ENCODE measurements at places on chromosomes 11 and 22.

DNA sequence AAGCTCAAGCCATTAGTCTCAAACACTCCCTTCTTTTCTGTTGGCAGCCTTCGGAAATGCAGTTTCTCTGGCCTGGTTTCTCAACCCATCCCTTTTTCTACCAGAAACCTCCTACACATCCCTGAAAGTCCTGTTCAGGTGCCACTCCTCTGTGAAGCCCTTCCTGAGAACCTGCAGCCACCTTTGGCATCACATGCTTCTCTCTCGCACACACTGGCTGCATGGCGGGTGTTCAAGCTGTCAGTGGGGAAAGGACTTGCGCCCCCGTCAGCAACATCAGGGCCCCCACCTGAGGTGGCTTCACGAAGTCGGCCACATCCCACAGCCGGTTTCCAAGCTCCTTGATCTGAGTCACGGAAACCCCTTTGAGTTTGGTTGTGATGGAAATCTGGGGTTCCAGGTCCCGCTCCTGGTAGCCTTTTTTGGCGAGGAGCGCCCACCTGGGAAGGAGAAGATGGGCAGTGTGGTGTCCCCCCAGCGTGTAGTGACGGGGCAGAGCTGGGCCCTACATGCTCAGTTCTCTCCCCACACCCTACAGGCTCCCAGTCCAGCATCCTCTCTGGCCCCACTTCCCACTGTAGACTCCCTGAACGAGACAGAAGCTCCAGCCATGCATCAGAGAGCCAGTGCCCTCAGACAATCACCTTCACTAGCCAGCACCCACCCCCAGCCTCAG, 1.7 kb upstream of the LRRC74B start:
- DNase-seq = no peak

DNA sequence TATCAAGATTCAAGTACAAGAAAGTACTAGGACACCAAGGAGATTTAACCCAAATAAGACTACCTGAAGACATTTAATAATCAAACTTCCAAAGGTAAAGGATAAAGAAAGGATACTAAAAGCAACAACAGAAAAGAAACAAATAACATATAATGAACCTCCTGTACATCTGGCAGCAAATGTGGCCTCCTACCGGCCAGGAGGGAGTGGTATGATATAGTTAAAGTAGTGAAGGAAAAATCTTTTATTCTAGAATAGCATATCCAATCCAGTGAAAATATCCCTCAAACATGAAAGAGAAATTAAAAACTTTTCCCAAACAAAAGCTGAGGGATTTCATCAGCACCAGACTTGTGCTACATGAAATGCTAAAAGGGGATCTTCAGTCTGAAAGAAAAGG, 104.7 kb upstream of the GUCY1A2 start:
- DNase-seq = no peak

- no peak for DNase-seq
Observed at GRCh38 chr11:105790840-105791239, 181.0 kb downstream of the GRIA4 start.

GRCh38 chr11:65211293-65212105, 29.8 kb downstream of the CAPN1 start:
- no peak for DNase-seq

DNA sequence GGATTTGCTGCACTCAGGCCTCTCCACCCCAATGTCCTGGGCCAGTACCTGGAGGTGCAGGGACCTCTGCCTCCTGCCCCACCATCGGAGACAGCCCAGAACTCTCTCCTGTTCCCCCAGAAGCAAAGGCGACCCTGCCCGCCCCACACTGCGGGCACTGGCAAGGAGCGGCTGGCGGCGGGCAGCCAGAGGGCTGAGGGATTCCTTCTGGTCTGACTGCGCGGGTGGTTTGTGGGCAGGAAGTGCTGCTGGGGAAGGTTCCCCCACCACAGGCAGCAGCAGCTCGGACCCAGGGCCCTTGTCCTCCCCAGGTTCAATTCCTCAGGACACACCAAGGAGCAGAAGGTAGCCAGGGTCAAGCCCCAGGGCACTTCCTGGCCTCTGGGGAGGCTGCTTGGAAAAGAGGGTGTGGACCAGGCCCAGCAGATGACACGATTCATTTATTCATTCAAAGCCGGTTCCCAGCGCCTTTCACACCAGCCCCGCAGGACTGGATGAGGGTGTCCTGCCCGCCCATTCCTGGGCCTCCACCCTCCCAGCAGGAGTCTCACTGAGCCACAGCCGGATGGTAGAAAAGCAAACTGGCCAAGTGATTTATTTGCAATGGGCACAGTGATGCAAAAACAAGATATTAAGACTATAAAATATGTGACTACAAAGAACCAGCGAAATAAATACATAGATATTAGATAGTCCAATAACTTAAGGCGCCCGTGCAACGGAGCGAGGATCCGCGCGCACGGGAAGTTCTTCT, 1.2 kb downstream of the PHLDA2 start:
- no peak for DNase-seq

- DNase-seq = no peak
Observed at GRCh38 chr11:66314561-66315497, 2.0 kb downstream of the CD248 start.

GRCh38 chr11:19679952-19680828, 32.4 kb upstream of the NAV2 start:
- DNase-seq = no peak

DNA sequence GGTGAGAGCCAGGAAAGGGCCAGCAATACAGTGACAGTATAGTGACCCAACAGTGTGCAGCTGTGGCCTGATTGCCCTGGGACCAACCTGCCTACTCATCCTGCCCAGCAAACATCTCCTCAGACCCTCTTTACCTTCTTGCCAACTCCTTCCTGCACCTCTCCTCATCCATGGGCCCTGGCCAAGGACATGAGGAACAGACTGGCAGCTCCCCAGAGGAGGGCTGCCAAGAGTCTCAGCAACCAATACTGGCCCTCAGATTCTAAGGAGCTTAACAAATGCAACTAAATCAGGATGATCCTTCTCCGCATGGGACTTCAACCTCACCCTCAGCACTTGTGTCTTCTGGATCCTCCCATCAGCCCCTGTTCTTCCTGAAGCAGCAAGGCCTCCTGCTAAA, 77.0 kb downstream of the RPL27A start:
- DNase-seq = peak; percentile 11

- DNase-seq = no peak
Observed at GRCh38 chr22:45777046-45777851, 105.6 kb downstream of the ATXN10 start.

- no peak for DNase-seq
Observed at GRCh38 chr22:24725736-24726135, 48.8 kb downstream of the PIWIL3 start.

Measured in hypothalamus (tissue), 51 donors.